ENCODE measurements at places on chromosomes 5 and 9. TPM values are rescaled to one million over a fixed set of nuclear protein-coding genes. Genes with fewer than 3 reads are reported as not detected.

The OCLN gene
- 1.3 TPM for total RNA-seq

The FBLL1 gene
- total RNA-seq: 0.29 TPM

The PDE6A gene
- not detected for total RNA-seq

The TMEM8B gene
- 2.6 TPM for total RNA-seq

The ADRB2 gene
- total RNA-seq: 2.3 TPM

The STING1 gene
- 36.3 TPM for total RNA-seq

The WDR38 gene
- total RNA-seq: not detected

The DRD1 gene
- 0.44 TPM for total RNA-seq

The ANP32B gene
- total RNA-seq: 35.5 TPM

The CD74 gene
- total RNA-seq: 2.8 TPM

The GADD45G gene
- 2.0 TPM for total RNA-seq

The LCN12 gene
- total RNA-seq: not detected

The GABRA1 gene
- total RNA-seq: not detected

The ERMP1 gene
- total RNA-seq: 23.3 TPM

The TOR1A gene
- 51.6 TPM for total RNA-seq

The ANKRD34B gene
- total RNA-seq: not detected

The ISL1 gene
- not detected for total RNA-seq

The PGGT1B gene
- total RNA-seq: 9.4 TPM

The CCL27 gene
- not detected for total RNA-seq

The CCDC180 gene
- total RNA-seq: 0.88 TPM

The TAF11L14 gene
- total RNA-seq: not detected

The SYNPO gene
- total RNA-seq: 7.9 TPM

The ENTPD8 gene
- total RNA-seq: not detected

The WDR70 gene
- 21.3 TPM for total RNA-seq

The C9 gene
- total RNA-seq: 0.44 TPM

The TMEM252 gene
- total RNA-seq: not detected

The SPAAR gene
- total RNA-seq: not detected
